ENCODE measurements at places on chromosomes 3 and 15. TPM values are rescaled to one million over a fixed set of nuclear protein-coding genes. Genes with fewer than 3 reads are reported as not detected.

- H3K36me3 ChIP-seq = peaks cover 40% of the 10 kb centered on the region
- no peak overlapping the region for H3K27ac ChIP-seq
- DNase-seq = no peak
- H3K4me1 ChIP-seq = peaks cover 5% of the 10 kb centered on the region
- no peaks in the 10 kb centered on the region for H3K27me3 ChIP-seq
Observed at GRCh38 chr3:58534592-58535494, 2.1 kb downstream of the ACOX2 start.

The C3orf20 gene
- total RNA-seq = not detected

- H3K27ac ChIP-seq = no peak overlapping the region
- DNase-seq = no peak
- H3K4me3 ChIP-seq = no peak overlapping the region
- no peaks in the 10 kb centered on the region for H3K27me3 ChIP-seq
Observed at GRCh38 chr15:42233107-42233506, 25.0 kb upstream of the VPS39 start.

The GRAMD2A gene
- total RNA-seq = 3.3 TPM

The SERPINI2 gene
- not detected for total RNA-seq

DNA sequence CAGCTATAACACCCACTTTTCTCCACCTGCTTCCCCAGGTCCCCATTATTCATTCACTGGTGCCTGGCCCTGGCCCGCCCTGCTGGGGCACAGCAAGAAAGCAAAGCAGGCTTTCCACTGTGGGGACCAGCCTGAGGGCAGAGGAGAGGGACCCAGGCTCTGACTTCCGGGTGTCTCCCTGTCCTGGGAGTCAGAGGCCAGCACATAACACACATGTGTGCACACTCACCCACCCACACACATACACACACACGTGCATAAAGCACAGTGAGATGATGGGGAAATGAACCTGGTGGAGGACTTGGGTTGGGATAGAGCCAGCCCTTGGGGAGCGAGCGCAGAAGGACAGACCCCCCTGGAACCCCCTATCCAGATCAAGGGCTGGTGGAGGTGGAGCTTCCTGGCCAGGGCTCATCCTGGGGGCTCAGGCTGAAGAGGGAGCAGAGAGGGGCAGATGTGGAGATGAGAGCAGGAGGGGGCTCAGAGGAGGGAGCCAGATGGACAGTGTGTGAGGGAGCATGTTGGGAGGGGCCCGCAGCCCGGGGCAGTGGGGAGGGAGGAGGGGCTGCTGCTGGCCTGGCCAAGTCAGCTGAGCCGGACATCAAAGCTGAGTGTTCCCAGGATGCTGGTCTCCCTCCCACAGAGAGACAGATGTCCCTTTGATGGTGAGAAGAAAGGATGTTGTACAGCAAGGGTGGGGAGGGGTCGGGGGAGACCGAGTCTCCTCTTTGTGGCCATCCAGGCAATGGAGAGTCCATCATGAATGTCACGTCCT lies 78.2 kb downstream of the LINGO1 start:
- no peaks in the 10 kb centered on the region for H3K4me1 ChIP-seq
- no peak overlapping the region for H3K27ac ChIP-seq
- no peaks in the 10 kb centered on the region for H3K27me3 ChIP-seq

The MKRN3 gene
- total RNA-seq = 1.2 TPM

DNA sequence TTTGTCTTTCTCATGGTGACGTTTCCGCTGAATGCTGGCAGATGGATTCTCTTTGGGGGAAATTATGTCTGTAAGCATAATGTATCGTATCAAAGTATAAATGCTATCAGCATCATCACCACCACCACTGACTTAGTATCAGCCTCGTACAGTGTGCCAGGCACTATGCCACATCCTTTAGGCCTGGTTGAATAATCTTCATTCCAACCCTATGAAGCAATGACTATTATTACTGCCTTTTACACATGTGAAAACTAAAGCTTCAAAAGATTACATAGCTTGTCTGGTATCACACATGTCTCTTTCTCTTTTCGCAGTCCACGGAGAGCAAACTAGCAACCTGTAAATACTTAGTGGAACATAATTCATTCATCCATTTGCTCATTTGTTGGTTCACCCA lies 166.7 kb upstream of the PRICKLE2 start:
- no peaks in the 10 kb centered on the region for H3K36me3 ChIP-seq
- H3K4me1 ChIP-seq = no peaks in the 10 kb centered on the region
- DNase-seq = no peak
- no peak overlapping the region for H3K4me3 ChIP-seq
- no peaks in the 10 kb centered on the region for H3K27me3 ChIP-seq
- H3K27ac ChIP-seq = no peak overlapping the region

The SSUH2 gene
- total RNA-seq = 1.7 TPM

The TTBK2 gene
- total RNA-seq = 21.5 TPM

The BOC gene
- 13.8 TPM for total RNA-seq

- H3K27me3 ChIP-seq = no peaks in the 10 kb centered on the region
- H3K27ac ChIP-seq = no peak overlapping the region
- H3K4me3 ChIP-seq = no peak overlapping the region
Observed at GRCh38 chr3:99175276-99175812, 273.8 kb upstream of the DCBLD2 start.

DNA sequence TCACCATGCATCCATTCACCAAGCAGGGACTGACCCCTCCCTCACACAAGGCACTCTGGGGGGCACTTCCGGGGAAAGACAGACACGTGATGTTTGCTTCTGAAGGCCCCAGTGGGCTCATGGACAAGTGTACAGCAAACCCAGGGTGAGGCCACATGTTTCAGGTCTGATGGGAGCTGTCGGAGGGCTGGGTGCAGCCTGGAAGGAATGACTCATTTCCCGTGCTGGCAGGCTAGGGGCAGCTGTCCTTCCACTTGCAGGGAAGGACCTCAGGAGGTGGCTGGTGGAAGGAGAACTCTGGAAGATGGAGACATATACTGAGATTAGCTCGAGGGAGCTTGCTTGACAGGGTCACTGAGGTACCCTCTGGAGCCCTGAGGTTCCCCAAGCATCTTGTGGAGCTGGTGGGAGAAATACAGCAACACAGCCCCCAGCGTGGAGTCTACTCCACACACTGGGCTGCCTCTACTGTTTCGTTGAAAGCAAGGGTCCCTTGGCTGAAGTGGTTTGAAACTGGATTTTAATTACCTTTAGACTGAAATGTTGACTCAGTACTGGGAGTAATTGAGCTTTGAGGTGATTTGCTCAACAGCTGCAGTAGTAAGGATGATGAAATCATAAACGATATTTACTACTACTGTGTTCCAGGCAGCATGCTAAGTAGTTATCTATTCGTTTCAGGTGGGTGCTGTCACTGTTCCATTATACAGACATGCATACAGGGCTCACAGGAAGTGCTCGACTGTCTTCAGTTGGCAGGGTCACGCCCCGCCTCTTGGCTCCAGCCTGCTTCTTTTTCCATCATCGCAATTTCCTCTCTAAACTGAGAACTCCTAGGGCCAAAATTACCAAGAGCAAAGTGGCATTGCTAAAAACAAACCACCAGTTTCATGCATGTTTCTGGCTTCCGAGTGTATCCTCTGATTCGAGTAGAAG lies 230.4 kb downstream of the ADAMTS17 start:
- no peak overlapping the region for H3K4me3 ChIP-seq
- H3K27ac ChIP-seq = peak overlapping the region; percentile 31
- H3K4me1 ChIP-seq = peaks cover 3% of the 10 kb centered on the region
- peak; percentile 58 for DNase-seq

- no peak overlapping the region for H3K4me3 ChIP-seq
- no peaks in the 10 kb centered on the region for H3K4me1 ChIP-seq
- H3K27ac ChIP-seq = no peak overlapping the region
- no peak for DNase-seq
- no peaks in the 10 kb centered on the region for H3K27me3 ChIP-seq
- H3K36me3 ChIP-seq = no peaks in the 10 kb centered on the region
Observed at GRCh38 chr3:135091946-135092345, 296.9 kb downstream of the EPHB1 start.

The MOBP gene
- not detected for total RNA-seq

The C2CD4A gene
- not detected for total RNA-seq

- H3K4me3 ChIP-seq = no peak overlapping the region
- no peak for DNase-seq
- H3K4me1 ChIP-seq = no peaks in the 10 kb centered on the region
- H3K36me3 ChIP-seq = no peaks in the 10 kb centered on the region
- H3K27me3 ChIP-seq = no peaks in the 10 kb centered on the region
Observed at GRCh38 chr3:133531981-133532380, 41.5 kb upstream of the CDV3 start.

- no peaks in the 10 kb centered on the region for H3K36me3 ChIP-seq
- H3K27me3 ChIP-seq = no peaks in the 10 kb centered on the region
- no peak overlapping the region for H3K27ac ChIP-seq
- DNase-seq = no peak
- H3K4me3 ChIP-seq = no peak overlapping the region
Observed at GRCh38 chr15:64050281-64051092, 4.2 kb upstream of the DAPK2 start.

The KNG1 gene
- 1.1 TPM for total RNA-seq

DNA sequence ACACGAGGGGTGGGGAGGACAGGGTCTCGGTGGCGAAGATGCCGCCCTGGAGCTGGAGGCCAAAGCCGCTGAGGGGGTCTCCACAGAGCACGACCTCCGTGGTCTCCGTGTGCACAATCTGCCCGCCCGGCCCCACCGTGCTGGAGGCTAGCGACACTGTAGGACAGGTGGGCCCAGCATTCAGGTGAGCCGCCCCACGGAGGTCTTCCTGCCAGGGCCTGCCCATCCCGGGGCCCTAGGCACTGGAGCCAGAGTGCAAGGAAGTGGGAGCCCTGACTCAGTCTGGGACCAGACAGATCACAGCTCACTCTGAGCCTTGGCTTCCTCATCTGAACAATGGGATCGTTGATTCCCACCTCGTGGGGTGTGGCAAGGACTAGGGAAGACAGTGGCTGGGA lies 25.8 kb downstream of the GRIP2 start:
- no peaks in the 10 kb centered on the region for H3K4me1 ChIP-seq
- H3K4me3 ChIP-seq = no peak overlapping the region
- H3K36me3 ChIP-seq = no peaks in the 10 kb centered on the region
- H3K27me3 ChIP-seq = no peaks in the 10 kb centered on the region
- H3K27ac ChIP-seq = no peak overlapping the region
- DNase-seq = no peak

DNA sequence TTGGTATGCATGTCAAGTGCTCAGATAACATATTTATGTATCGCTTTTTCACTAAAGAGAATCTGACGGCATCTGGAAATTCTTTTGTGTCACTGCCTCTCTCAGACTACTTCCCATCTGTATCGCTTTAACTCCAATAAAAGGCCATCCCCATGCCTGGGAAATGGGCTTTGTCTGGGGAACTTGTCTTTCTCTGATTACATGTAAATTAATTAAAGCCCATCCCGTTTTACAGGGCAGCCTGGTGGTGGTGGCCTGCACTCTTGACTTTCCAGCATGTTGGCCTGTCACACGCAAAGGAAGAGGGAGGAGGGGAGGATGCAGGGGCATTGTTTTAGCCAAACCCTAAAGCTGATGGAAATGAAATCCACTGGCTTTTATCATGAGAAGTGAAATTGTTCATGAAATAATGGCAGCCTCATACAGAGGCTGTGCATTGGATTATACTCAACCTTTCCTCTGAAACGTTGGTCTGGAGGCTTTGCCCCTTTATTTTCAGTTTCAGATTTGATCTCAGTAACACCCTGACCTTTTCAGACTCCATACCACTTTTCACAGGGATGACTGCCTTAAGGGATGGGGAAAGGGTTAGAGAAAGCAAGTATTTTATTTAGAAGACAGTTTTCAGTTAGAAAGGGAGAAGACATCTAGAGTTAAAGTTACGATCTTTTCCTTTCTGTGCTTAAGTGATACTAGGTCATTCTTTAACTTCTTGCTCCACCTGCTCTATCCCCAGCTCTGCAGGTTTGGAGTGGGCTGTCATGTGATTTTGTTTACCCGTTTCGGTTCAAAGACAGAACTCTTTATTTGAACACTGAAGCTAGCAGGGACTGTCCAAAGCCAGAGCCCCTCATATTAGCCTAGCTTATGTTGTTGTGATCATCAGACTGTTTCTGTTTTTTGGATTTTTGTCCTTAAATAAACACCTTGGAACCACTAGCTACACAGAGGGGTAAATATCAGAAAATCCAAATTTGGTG lies 94.6 kb upstream of the CTDSPL start:
- no peak overlapping the region for H3K4me3 ChIP-seq
- H3K4me1 ChIP-seq = no peaks in the 10 kb centered on the region
- no peak overlapping the region for H3K27ac ChIP-seq
- no peaks in the 10 kb centered on the region for H3K27me3 ChIP-seq

DNA sequence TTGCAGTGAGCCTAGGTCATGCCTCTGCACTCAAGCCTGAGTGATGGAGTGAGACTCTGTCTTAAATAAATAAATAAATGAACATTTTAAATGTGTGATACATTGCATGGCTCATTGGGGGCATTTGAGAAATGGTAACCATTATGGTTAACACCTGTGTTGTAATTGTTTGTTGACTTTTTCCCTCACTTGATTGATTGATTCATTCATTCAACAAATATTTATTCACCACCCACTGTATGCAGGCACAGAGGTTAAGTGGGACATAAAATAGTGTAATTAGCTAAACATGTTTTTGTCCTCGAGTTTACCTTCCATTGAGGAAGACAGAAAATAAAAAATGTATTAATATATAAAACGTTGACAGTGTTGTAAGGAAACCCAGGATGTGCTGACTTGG lies 127.1 kb upstream of the ANKRD28 start:
- H3K4me1 ChIP-seq = no peaks in the 10 kb centered on the region
- DNase-seq = no peak
- no peaks in the 10 kb centered on the region for H3K36me3 ChIP-seq
- H3K4me3 ChIP-seq = no peak overlapping the region
- no peak overlapping the region for H3K27ac ChIP-seq

Data from Peyer's patch (tissue), 4 donors.